ENCODE measurements at places on chromosomes 12 and 14.

GRCh38 chr14:76812093-76812421 is 625 bp downstream of the ANGEL1 start:
- DNase-seq = no peak

GRCh38 chr12:3138941-3139511 is 61.8 kb downstream of the TSPAN9 start:
- no peak for DNase-seq

DNA sequence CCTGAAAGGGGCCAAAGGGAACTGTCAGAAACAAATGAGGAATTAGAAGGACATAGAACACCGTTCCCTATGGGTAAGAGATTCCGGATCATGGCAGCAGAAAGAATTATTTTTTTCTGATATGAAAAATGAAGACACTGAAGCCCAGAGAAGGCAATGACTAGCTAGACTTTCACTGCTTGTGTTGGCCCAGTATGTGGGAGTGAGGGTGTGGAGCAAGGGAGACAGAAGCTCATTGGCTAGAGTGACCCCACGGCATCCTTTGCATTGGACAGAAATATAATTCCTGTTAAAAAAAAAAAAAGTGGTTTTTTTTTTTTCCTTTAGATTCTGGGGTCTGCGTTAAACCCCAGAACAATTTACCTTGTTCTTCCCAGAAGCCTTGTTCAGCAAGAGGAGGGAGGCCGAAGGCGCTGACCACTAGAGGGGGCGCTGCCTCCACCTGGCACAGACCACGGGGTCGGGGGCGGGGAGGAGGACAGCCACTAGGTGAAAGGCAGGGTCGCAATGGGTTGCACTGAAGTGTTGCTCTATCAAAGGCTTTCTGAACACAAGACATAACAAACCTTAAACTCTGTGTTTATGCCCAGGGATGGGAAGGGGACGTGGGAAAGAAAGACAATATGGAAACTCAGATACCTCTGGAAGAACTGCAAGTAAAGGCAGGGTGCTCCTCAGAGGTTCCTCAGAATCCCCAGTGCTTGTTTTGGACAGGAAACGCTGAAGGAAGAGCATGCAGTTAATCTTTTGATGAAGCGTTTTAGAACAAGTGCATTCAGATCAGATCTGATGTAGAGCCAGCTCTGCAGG is 156.8 kb downstream of the KCNA5 start:
- peak; percentile 2 for DNase-seq

GRCh38 chr14:56379956-56380355 is 199.6 kb upstream of the TMEM260 start:
- DNase-seq = no peak

GRCh38 chr12:22353615-22354325 is 19.3 kb upstream of the ST8SIA1 start:
- DNase-seq = no peak

DNA sequence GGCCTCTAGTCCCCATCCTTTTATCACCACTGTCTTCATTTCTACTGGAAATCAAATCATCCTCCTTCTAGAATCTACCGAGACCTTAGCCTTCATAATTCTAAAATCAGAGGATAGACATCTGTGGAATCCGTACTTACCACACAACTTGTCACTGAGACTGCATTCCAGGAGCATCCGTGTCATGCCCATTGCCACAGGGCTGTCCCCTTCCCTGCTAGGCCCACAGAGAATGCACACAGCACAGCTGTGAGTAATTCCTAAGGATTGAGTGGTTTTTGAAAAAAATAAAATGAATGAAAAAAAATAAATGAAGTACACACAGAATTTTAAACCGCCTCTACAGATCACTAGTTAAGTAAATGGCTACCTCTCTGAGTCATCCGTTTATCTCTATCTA is 21.0 kb upstream of the MAGOHB start:
- DNase-seq = no peak

DNA sequence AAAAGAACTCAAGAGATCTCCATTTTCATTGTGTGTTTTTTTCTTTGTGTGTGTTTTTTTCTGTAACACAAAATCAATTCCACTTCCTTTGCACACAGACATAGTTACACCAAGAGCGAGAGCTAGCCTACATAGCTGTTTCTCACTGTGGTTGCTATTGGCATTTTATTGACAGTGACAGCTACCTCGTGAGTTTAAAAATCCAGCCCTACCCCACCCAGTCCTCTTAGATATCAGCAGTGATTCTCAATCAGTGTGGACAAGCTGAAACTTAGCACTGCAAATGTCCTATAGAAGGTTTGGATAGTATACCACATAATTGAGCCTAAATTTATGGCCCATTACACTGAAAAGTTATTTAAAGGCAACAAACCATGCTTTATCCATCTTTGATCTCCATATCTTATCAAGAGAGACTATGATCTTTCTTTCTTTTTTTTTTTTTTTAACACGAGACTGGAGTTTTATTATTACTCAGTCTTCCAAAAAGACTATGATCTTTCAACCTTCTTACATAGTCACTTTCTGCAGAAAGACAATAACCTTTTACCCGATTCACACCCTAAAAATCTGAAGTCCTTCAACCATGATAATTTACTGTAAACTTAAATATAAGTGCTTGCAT is 46.8 kb downstream of the ATP2B1 start:
- no peak for DNase-seq

- no peak for DNase-seq
Observed at GRCh38 chr12:3958534-3958933, 85.3 kb upstream of the PARP11 start.

DNA sequence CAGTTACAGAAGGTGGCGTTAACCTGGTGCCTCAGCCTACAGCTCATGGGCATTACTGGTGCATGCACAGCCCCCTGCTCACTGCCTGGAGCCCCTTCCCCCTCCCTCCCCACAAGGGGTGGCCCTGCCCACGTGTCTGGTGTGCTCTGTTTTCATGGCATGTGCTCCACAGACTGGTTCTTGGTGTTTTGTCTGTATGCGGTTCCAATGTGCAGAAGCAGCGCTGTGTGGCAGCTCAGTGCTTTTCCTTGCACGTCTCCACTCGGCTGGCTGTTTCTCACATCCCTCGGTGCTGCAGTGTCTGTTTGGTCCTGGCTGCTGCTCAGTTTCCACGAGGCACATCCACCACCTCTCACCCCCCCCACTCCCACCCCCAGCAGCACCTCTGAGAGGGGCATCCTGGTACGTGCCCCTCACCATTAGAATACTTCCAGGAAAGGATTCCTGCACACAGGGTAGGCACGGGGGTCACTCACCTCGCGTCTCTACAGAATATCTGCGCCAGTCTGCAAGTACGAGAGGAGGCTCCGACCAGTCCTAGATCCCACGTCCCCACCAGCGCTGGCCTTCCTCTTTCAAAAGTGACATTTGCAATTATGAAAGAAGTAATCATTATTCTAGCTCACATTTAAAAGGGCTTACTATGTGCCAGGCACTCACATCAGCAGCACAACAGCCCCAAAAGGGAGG is 27.1 kb downstream of the DIO3 start:
- no peak for DNase-seq

- DNase-seq = no peak
Observed at GRCh38 chr12:16121953-16122352, 155.5 kb downstream of the SLC15A5 start.

GRCh38 chr14:47103771-47104170 is 452.2 kb upstream of the RPL10L start:
- DNase-seq = no peak

GRCh38 chr14:20657216-20658211 is 16.0 kb upstream of the OR6S1 start:
- no peak for DNase-seq
